ENCODE measurements at places on chromosomes 4 and X.

- DNase-seq = no peak
Measured at GRCh38 chr4:94574616-94575015, 122.9 kb downstream of the PDLIM5 start.

- no peak for DNase-seq
Measured at GRCh38 chrX:72713130-72713529, 976 bp downstream of the PHKA1 start.

GRCh38 chrX:3160756-3161155 is 119.5 kb downstream of the ARSF start:
- DNase-seq = no peak

DNA sequence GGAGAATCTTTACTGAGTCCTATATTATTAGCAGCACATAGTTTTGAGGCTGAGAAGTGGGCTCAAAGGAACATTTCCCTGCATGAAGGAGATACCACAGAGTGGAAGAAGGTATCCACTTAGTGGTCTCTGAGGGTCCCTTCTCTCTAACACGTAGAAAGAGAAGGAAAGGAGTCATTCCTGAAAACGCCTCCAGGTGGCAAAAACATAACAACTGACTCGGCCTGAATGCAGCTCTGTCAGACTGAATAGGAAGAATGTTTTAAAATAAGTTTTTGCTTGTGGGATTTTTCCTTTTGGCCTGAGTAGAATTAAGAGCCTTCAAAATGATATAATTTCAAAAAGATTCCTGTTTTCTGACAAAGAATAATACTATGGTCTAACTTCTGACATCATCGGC is 23.3 kb downstream of the RPGR start:
- DNase-seq = no peak

DNA sequence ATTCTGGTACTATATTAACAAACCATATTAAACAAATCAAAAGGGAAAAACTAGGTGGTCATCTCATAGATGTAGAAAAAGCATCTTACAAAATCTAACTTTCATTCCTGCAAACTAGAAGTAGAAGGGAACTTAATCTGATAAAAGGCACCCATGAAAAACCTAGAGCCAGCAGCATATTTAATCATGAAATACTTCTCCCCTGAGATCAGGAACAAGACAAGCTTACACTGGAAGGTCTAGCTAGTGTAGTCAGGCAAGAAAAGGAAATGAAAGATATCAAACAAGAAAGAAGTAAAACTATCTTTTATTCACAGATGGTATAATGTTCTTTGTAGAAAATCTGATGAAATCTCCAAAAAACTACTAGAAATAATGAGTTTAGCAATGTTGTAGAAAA is 41.2 kb downstream of the ATP10D start:
- peak; percentile 53 for DNase-seq

DNA sequence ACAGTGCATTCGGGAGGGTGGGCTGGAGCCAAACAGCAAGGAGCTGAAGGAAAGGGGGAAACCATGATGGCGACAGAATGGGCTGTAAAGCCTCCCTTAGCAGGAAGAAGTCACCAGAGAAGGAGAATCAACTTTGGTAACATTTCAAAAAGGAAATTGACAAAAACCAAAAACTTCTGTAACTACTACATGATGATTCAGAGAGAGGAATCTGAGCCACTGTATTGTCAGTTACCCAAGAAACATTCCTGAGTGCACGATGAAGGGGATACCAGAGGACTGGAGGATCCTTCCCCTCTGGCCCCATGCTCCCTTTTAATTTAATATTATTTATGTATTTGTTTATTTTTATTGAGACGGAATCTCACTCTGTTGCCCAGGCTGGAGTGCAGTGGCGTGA is 26.3 kb downstream of the PDHA1 start:
- DNase-seq = peak; percentile 72

DNA sequence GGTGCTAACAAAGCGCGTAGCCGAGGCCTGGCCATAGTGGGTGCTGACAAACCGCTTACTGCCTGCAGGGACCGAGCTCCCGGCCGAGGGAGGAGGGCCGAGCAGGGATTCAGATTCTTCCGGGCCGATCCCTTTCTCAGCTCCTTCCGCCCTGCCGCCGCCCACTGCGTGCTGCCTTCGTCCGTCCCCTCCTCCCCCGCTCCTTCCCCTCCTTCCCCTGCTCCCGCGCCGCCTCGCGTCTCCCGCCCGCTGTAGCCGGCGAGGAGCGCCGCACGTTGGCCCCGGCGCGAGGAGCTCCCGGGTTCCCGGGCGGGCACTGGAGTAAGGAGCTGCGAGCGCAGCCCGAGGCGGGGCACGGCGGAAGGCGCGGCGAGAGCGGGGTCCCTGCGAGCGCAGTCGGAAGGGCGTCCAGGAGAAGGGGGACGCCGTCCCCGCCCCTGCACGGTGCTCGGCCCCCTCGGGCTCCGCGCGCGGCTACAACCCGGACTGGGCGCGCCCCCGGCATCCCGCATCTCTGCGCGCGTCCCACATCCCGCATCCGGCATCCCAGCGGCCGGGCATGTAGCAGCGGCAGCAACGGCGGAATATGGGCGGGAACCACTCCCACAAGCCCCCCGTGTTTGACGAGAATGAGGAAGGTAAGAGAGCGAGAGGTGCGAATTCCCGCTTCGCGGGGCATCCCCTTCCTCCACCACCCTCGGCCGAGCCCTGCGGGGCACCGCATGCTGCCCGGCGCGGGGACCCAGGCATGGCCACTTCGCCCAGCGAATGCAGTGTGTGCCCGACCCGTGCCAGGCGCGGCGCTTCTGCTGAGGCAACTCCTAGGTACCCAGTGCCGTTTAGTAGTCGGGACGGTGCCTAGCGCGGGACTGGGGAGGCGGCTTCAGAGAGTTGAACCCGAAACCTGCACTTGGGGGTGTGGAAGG is at the start of gene STK32B:
Gene STK32B (plus strand): TSS at position 203 of the 926 bp plus-strand sequence.
- peak; percentile 79 for DNase-seq

GRCh38 chr4:115374621-115375020 is 261.2 kb upstream of the NDST4 start:
- DNase-seq = no peak

DNA sequence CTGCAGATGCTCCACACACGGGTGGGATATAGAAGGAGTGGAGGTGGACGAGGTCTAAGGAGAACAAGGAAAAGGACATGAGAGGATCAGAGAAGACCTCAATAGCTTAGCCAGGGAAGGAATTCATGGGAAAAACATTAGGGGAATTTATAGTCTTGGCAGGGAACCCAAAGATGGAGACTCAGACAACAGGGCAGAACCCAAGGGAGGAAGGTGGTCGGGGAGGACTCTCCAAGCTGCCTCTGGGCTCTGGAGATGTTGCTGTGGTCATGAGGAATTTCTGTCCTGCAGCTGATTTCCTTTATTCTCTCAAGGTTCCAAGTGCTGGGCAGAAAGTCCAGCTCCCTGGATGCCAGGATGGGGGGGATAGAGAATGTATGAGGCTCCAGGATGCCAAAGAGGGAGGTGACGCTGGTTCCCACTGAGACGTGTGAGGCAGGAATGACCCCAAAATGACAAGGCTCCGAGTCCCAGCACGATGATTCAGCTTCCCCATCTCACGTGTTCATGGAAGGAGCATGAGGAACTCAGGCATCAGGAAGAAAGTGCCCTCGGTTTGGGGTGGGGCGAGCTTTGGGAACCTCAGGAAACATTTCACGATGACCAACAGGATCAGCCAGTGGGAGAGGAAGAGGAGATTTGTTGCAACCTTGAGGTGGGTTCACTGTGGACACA is 57.0 kb upstream of the PPP2R3B start:
- peak; percentile 63 for DNase-seq

GRCh38 chr4:48194971-48195370 is 60.9 kb upstream of the TXK start:
- no peak for DNase-seq

GRCh38 chr4:160772668-160773067 is 1391.1 kb downstream of the FSTL5 start:
- peak; percentile 2 for DNase-seq

- no peak for DNase-seq
Measured at GRCh38 chrX:119223783-119224182, 12.3 kb upstream of the PGRMC1 start.

- DNase-seq = peak; percentile 66
Measured at GRCh38 chr4:107131295-107131694, 95.2 kb upstream of the DKK2 start.

- DNase-seq = peak; percentile 81
Measured at GRCh38 chrX:30906726-30907125, 17.7 kb upstream of the TAB3 start.

DNA sequence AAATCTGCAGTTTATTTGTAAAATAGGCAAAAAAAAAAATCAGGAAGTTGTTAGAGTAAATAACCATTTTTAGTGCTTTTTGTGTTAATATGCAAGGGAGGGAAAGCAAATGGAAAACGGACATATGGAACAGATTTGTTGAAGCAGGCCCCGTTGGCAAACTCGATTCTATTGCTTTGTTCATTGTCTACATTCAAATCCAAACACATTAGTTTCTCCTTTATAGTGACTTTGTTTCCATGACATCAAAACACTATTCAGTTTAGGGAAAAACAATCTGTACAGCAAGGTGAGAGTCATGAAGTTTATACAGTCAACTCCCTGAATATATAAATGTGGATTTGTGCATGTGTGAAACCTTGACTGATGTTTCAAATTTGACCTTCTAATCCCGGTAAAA is 142.2 kb downstream of the FAM47A start:
- DNase-seq = no peak

- DNase-seq = peak; percentile 42
Measured at GRCh38 chr4:113560579-113560978, 201.0 kb downstream of the CAMK2D start.

- DNase-seq = no peak
Measured at GRCh38 chrX:147850875-147851274, 60.8 kb upstream of the FMR1 start.

DNA sequence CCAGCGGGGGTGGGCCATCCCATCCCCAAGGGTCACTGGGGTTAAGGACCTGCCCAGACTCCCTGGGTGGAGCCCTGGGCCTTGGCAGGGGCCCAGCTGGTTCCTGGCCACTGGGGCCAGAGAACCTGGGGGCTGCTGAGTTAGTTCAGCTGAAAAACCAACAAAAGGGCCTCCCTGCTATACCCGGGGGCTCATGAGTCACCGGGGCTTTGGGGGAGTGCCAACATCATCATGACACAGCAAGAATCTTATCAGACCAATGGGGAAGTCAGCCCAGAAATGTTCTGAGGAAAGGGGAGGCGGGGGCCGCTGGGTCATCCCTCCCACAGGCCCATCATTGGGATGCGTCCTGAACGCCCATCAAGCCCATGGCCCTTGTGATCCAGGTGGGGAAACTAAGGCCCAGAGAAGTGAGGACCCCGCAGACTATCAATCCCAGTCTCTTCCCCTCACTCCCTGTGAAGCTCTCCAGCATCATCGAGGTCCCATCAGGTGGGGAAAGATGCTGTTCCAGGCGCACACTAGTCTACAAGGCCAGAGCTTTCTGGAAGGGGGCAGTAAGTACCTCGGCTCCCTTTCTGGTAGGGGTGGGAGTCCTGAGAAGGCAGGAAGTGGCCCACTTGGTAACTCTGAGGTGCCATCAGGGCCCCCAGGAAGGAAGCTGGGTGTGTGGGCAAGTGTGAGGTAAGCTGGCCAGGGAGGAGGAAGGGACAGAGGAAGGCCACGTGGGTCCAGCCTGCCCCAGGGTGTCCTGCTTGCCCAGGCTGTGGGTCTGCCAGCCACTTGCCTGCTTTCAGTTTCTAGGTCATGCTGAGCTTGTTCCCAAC is 4.5 kb downstream of the G6PD start:
- peak; percentile 96 for DNase-seq

DNA sequence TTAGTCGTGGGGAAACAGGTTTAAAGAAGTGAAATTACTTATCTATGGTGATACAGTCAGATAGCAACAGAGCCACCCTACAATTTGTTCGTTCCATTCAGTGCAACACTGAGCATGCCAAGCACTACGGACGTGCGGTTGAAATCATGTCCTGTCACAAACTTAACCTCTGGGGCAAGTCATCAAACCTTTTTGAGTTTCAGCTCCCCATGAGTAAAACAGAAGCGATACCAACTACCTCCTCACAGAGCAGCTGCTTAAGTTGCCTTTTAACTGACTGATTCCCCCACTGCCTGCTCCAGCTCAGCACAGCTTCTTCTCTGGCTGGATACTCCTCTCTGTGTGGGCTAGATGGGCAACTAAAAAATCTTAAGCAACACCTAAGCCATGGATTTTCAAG is 36.0 kb downstream of the LHFPL1 start:
- no peak for DNase-seq

GRCh38 chrX:147217334-147217733 is 402.8 kb upstream of the CXorf51A start:
- DNase-seq = no peak

All from fibroblast of skin of right biceps (primary cell).